ENCODE measurements at places on chromosomes 1 and 21.

DNA sequence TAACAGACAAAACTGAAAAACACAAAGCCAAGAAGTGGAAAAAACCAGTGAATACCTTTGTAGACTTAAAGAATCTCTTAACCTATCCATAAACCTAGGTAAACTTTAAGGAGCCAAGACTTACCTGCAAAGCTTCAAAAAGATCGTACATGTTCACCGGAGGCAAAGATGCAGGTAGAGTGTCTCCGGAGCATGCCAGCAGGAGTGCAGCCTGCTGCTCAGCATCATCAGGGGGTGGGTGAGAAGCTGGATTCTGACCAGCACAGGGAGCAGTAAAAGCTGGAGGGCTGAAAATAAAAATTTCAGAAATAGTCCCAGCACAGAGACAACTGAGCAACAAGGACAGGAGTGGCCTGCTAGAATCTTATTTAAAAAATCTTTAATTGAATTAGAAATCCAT is 18.1 kb downstream of the TADA1 start:
- DNase-seq, result no peak

- no peak for DNase-seq
Observed at GRCh38 chr1:67078291-67078690, 24.3 kb upstream of the SLC35D1 start.

DNA sequence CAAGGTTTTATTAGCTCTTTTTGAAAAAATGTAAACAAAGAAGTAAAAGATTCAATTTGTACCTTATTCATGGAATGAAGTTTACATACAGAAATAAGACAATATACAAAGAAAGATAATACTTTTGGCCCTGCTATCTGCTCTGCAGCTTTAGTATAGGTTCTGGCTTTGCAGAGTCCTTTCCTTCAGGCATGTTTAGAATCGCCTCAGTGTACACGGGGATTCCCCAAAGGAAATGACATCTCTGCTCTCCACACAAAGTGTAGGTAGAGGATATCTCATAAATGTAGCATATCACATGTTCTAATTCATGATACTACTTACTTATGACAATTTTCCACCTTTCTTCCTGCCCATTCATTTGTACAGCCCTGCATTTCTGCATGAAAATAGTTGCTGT is 222.6 kb upstream of the DPYD start:
- DNase-seq, result no peak

DNA sequence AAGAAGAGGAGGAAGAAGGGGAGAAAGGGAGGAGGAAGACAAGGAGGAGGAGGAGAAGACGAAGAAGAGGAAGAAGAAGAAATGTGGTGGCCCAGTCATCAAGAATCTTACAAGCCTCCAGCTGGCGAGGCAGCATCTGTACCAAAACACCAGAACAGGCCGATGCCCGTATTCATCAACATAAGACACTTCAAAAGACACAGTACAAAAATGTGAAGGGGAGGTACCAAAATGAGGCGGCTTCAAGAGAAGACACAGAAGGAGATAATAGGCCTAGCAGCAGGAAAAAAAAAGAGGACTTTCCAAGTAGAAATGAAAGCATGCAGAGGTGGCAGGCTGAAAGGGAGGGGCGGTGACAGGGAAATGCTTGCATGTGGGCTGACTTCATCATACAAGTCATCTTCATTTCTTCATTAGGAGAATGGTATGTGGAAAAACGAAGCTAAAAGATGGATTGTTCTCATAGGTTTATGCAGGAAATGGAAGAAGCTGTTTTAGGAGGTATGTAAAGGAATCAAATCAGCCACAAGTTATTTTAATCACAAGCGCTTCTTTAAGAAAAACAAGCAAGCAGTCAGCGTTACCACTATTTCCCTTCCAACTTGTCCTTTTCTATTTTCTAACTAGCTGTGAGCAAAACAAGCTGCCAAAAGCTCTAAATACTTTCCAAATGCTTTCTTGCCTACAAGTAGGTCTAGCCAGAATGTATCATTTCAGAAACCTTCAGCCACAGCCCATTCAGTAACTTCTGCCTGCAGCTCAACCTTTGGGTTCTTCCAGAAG is 192.3 kb downstream of the SLC45A1 start:
- DNase-seq, result no peak

- no peak for DNase-seq
Observed at GRCh38 chr21:14382486-14382834, 486 bp downstream of the HSPA13 start.

Measured in NCI-H526 treated with DMSO at 0.1 percent for 48 hours (cell line).